LHCN-M2 (cell line): ENCODE measurements at places on chromosomes 4 and X. TPM values are rescaled to one million over a fixed set of nuclear protein-coding genes. Genes with fewer than 3 reads are reported as not detected.
A peak's percentile ranks its signal among the peaks of the same experiment; 100 is the strongest.

GRCh38 chr4:114495471-114495928 lies 103.1 kb upstream of the UGT8 start:
- DNase-seq = no peak

The TRAM1L1 gene
- 6.9 TPM in 2 replicates for total RNA-seq

The QRFPR gene
- not detected in 2 replicates for total RNA-seq

The NAP1L3 gene
- total RNA-seq = 0.83 and 0.86 TPM in 2 replicates

The SMIM31 gene
- not detected in 2 replicates for total RNA-seq

DNA sequence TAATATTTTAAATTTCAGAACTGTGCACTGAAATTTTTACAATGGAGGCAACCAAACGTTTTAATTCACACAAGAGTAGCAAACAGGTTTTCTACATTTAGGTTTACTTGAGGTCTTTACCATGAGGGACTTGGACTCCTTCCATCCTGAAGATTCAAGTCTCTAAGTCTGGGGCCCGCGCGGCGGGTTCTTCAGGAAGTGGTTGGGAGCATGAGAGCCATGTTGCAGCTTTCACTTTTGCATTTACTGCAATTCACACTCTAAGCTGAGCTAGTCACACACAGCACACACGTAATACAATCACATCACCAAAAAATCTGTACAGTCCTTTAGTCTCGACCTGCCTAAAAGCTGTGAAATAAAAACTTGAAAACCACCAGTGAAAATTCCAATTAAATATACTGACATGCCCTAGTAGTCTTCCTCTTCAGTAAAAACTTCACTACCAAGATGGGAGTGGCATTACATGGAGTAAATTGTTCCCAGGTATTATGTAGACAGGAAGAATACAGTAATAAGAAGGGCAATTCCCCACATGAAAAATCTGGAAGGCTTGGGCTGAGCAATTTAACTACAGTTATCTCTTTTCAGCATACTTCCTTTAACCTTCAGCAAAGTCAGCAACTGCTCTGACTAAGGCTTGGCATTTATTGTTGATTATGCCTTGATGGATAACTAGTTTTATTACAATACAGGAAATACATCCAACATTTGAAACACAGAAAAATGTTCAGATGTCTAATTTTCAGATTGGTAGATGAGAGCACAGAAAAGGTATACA lies 571.1 kb upstream of the DIPK2B start:
- peak; percentile 72 for DNase-seq

DNA sequence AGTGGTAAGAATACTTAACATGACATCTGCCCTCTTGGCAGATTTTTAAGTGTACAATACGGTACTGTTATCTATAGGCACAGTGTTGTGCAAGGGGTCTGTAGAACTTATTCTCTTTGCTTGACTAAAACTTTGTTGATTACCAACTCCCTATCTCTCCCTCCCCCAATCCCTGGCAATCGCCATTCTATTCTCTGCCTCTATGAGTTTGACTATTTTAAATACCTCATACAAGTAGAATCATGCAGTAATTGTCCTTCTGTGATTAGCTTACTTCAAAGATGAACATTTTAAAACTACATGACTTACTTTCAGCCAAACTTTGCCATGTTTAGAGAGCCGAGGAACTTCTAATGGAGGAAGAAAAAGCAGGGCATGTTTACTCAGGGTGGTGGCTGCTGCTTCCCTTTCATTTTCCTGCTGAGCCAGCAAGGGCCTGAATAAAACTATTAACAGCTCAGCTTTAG lies 62.4 kb downstream of the APOO start:
- no peak for DNase-seq

DNA sequence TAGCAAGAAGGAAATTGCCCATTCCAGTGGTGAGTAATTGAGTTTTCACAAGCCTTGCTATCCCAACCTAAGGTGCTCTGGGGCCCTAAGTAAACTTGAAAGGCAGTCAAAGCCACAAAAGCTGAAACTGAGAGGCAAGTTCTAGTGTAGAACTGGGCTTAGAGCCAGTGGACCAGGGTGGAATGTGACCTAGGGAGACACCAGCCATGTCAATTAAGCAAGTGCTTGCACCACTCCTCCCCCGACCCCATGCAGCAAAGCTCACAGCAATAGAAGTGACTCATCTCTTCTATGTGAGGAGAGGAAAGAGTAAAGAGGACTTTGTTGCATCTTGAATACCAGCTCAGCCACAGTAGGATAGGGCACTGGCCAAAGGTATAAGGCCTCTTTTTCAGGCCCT lies 486.1 kb upstream of the POU3F4 start:
- DNase-seq = peak; percentile 24

DNA sequence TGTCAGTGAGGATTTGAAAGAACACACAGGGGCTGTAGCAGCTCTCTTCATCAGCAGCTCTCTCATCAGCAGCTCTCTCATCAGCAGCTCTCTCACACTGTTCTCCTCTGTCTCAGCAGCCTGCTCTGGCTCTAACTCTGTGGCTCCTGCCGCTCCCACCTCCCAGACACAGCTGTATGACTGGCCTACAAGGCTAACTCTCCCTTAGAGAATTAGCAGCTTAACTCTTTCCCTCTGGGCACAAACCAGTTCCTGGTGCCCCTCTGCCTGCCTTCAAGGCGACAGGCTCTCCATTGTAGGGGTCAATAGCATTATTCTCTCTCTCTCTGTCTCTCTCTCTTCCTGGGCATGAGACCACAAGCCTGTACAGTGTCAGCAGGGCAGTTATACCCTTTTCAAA lies 385.6 kb upstream of the PCDH10 start:
- DNase-seq = no peak

The CFI gene
- total RNA-seq = 0.83 and 0.98 TPM in 2 replicates

DNA sequence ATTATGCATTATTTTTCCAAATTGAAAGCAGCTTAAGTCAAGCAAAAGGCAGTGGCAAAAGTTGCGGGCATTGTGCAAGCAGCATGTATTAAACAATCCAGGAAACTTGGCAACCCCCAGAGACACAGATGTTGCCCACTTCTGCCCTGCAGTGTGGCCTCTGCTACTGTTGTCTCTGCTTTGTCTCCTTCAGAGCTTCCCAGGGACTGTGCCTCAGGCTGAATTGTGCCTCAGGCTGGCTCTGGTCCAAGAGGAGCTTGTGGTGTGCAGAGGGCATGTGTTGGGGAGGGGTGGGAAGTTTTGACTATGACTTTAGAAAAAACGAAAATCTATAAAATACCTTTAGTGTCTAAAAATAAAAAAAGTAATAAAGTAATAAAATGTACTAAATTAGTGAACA lies 201.4 kb downstream of the CCSER1 start:
- peak; percentile 52 for DNase-seq

- no peak for DNase-seq
Observed at GRCh38 chrX:41116948-41117347, 31.7 kb downstream of the USP9X start.

The STK26 gene
- 4.4 and 4.7 TPM in 2 replicates for total RNA-seq

- no peak for DNase-seq
Observed at GRCh38 chr4:88809576-88810219, 112.1 kb upstream of the NAP1L5 start.

DNA sequence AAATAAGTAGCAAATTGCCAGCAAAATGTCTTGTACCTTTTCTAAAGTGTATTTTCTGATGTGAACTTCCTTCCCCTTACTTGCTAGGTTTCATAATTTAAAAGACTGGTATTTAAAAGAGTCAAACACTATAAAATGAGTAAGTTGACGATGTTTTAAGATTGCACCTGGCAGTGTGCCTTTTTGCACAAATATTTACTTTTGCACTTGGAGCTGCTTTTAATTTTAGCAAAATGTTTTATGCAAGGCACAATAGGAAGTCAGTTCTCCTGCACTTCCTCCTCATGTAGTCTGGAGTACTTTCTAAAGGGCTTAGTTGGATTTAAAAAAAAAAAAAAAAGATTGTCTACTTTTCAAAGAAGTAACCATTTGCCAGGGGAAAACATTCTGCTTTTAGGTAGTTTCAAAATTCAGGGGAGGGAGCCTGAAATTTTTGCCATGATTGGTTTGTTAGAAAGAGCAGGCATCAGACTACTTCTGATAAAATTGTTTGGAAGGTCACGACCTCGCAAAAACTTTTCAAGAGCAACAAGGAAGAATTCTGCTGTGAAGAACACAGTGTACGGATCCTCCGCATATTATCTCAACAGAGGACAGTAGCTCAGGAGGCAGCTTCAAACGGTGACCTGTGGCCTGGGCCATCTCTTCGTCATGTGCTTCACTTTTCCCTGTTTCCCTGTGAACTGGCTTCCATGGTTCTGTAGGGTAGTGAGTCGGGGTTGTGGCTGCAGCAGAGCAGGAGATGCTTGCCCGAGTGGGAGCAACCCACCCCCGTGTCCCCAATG lies 66.1 kb downstream of the CDS1 start:
- no peak for DNase-seq

GRCh38 chrX:109783701-109784079 lies 50.6 kb upstream of the ACSL4 start:
- DNase-seq = no peak

GRCh38 chr4:114366368-114366767 lies 232.2 kb upstream of the UGT8 start:
- DNase-seq = no peak

The MGAT4D gene
- total RNA-seq = not detected in 2 replicates

DNA sequence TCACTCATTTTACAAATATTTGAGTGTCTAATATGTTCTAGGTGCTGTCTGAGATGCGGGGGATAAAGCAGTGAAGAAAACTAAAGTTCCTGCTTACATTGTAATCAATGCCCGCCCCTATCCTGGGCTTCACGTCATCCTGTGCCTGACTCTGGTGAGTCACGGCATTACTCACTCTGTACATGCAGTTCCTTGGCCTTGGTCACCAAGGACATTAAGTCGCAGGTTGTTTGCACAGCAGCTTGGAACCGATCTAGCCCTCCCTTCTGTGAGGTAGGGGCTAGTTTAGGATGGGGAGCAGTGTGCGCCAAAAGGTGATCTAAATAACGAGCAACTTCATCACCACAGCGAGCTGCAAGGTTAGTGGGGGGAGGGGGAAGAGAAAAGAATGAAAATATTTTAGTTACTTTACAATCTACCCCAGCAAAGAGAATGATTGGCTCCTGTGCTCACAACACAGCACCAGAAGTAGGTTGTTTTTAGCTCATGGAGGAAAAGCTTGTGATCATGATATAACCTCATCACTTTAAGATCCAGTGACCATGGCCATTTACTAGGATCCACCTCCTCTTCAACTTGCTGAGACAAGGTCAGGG lies 48.0 kb upstream of the HDAC8 start:
- peak; percentile 89 for DNase-seq

GRCh38 chr4:8072235-8072968 lies 86.2 kb downstream of the ABLIM2 start:
- DNase-seq = no peak

GRCh38 chr4:163085085-163085484 lies 81.6 kb downstream of the NAF1 start:
- DNase-seq = no peak

The USP11 gene
- total RNA-seq = 32.0 and 42.9 TPM in 2 replicates

DNA sequence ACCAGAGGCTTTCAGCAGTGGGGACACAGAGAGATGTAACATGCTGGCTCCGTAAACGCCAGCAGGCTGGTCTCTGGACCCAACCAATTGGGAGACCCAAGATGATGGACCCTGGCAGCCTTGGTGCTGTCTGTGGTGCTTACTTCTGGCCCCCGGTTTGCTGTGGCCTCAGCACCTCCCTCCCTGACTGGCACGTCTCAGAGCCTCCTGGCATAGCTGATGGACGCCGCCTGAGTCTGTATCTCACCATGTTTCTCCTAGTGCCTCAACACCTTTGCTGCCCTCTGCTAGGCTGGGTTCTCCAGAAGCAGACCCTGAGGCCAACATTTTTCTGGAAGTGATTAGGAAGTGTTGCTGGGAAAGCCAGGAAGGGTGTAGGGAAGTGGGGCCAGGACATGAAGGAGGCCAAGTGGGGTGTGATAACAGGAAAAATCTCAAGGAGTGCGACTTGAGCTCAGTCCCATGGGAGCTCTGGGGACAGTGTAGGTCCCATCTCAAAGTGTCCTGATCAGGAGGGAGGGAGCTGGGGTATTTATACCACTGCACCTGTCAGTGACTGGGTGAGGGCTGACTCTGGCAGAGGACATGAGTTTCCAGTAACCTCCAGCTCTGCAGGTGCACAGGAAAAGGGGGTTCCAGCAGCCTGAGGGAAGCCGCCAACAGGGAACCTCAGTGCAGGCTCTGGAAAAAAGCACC lies 31.8 kb downstream of the PPP2R2C start:
- DNase-seq = no peak

The KLB gene
- not detected in 2 replicates for total RNA-seq

The NMU gene
- total RNA-seq = 0.34 TPM in 1 of 2 replicates, not detected in the other

The CTBP1 gene
- 210 and 215 TPM in 2 replicates for total RNA-seq

DNA sequence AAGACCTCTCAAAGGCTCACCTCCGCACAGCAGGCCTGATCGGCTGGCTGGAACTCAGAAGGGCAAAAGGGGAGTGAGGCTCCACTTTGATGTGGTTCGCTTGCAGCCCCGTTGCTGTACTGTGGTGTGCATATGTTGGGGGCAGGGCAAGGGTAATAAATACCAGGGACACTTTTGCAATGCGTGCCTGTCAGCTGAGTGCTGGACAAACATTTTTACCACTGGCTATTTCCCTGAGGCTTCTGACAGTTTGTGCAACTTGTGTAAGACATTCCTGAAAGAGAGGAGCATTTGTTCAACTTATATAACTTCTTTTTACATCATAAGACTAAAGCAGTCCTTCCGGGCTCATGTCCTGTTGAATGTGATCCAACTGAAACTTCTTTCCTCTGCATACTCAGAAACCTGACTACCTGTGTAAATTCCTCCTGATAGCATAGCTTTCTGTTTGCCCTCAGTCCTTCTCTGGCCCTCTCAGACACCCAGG lies 82.3 kb downstream of the SPRY1 start:
- DNase-seq = no peak

The ATP1B4 gene
- not detected in 2 replicates for total RNA-seq

The SULT1E1 gene
- not detected in 2 replicates for total RNA-seq

DNA sequence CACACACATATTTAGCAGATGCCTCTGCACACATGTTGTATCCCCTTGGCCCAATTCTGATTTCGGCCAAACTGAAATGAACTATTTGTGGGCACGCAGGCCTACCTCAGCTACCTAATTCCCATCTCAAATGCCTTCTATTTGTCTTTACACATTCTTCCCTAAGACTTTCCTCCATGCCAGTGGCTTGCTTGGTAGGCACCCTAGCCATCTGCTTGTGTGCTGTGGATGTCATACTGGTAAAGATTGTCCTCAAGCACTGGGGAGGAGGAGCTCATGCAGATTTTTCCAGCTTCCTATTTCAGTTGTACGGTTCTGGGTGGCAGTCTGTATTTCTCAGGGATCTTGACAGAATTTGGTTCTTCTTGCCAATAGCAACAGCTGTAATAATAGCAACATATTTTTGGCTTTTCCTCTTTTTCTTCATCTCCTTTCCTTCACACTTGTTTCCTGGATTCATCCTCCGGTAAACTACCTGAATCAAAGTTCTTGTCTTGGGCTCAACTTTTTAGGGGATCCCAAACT lies 514.3 kb downstream of the ADGRL3 start:
- no peak for DNase-seq

The PGK1 gene
- 768 and 779 TPM in 2 replicates for total RNA-seq
